ENCODE measurements at places on chromosomes 1 and 21. TPM values are rescaled to one million over a fixed set of nuclear protein-coding genes. Genes with fewer than 3 reads are reported as not detected.

The ETV3L gene
- not detected for total RNA-seq

The GJB3 gene
- total RNA-seq, result 0.54 TPM

The MYBPHL gene
- not detected for total RNA-seq

The HEYL gene
- 9.3 TPM for total RNA-seq

The RIPK4 gene
- 22.9 TPM for total RNA-seq

The HSD3B1 gene
- not detected for total RNA-seq

The FCRL2 gene
- not detected for total RNA-seq

The UBE4B gene
- total RNA-seq, result 76.5 TPM

The CFAP141 gene
- not detected for total RNA-seq

The ZNF683 gene
- total RNA-seq, result not detected

The NAXE gene
- total RNA-seq, result 69.1 TPM

The MMP23B gene
- 2.1 TPM for total RNA-seq

The ZNF593OS gene
- total RNA-seq, result not detected

The KCNK1 gene
- total RNA-seq, result 8.3 TPM

The FALEC gene
- not detected for total RNA-seq

The SPATA21 gene
- not detected for total RNA-seq

The NTMT2 gene
- not detected for total RNA-seq

The WDR4 gene
- 9.8 TPM for total RNA-seq

The BSND gene
- total RNA-seq, result not detected

The NR5A2 gene
- total RNA-seq, result 6.0 TPM

The TCHHL1 gene
- total RNA-seq, result not detected

The OR2T33 gene
- total RNA-seq, result not detected

The PADI1 gene
- total RNA-seq, result not detected

The EFNA3 gene
- 1.8 TPM for total RNA-seq

The NUP210L gene
- total RNA-seq, result not detected

The LCE6A gene
- total RNA-seq, result not detected

All from thyroid gland (tissue), 4 donors.